NCI-H510A treated with DMSO at 0.1 percent for 48 hours (cell line): ENCODE measurements at places on chromosomes 6 and 20.

DNA sequence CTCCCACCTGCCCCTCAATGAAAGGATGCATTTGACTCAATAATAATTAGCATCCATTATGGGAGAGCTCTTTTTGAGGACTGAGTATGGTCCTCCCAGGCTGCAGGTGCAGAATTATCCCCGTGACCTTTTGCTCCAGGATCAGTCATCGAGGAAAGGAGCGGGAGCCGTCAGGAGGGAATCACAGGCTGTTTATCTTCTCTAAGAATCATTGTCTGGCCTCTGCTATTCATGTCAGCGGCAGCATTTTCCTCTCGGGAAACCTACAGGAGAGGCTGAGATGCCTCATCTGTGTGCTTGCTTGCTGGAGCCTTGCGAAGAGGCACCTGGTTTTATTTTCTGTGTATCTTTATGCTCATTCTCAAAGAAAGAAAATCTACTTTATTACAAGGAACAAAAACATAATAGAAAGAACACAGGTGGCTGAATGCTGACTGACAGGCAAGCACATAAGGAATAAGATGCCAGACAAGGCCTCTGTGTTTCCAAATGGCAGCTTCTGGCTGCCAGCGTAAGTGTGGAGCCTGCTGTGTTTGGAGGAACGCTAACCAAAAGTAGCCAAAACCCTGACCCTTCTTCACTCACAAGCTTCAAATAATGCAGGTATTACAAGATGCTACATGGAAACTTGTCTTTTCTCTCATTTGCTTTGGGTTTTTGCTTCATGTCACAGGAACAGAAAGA is 539.1 kb upstream of the MARCKS start:
- no peak for DNase-seq

- no peak for DNase-seq
These were observed 1.2 kb downstream of the TRDN start for GRCh38 chr6:123635567-123635966.

GRCh38 chr20:308427-309038 is 11.2 kb downstream of the ZCCHC3 start:
- no peak for DNase-seq

DNA sequence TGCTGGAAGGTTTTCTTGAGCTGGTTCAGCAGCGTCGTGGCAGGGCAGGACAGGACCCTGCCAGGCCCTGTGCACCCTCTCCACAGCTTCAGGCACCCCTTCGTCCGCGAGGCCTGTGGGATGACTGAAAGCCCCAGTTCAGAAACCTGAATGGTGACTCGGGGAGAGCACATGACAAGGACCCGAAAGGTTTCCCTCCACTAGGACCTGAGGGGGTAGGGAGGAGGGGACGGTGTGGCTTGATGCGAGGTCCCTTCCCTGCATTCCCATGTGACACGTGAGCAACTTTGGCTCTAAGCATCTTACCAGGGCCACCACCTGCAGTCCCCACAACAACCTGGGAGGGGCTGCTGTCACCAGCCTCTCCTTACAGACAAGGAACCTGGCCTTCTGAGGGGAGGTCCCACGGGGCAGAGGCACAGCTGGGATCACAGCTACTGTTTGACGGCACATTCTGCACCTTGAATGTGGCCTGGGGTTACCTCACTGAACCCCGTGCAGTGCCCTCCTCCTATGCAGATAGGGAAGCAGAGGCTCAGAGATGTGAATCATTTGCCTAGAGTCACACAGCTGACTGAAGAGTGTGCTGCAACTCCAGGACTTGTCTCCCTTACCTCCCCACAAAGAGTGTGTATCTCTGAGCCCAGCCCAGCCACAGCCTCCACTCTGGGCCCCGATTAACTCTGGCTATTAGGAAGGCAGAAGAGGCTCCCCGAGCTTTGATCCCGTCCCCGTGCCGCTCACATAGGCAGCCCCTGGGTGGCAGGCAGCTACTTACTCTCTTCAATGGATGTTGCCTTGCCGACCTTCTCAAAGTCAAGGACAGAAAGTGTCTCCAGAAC is 84.6 kb downstream of the PTPN1 start:
- peak; percentile 21 for DNase-seq

DNA sequence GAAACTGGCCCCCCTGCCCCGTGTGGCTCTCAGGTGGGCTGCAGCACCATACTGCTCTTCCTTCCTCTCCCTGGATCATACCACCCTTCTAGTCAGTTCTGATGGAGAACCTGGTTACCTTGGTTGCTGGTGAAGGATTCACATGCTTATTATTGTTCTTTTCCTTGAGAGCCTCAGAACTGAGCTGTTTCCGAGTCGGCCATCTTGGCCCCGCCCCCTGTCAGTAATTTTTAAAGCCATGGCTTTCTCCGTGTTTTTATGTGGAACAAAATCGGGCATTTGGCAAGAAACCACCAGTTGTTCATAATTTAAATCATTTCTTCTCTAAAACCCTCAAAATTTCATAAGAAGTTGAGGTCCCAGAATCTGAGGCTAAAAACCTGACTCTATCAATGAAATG is 493.8 kb downstream of the NKAIN2 start:
- no peak for DNase-seq

DNA sequence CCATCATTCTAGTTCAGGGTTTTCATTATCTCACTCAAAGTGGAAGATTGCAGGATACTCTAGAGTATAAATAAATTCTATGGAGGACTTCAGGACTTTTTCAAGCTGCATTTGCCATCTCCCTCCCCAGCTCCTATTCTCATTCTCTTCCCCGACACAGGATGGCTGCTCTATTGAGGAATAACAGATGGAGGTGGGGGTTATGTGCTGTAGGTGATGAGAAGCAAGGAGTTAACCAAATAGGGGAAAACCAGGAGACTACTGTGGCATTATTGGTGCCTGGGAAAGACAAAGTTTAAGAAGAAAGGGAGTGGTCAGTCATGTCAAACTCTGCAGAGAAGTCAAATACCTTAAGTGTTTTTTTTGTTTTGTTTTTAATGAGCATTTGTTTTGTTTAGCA is 109.3 kb downstream of the GRIK2 start:
- no peak for DNase-seq

DNA sequence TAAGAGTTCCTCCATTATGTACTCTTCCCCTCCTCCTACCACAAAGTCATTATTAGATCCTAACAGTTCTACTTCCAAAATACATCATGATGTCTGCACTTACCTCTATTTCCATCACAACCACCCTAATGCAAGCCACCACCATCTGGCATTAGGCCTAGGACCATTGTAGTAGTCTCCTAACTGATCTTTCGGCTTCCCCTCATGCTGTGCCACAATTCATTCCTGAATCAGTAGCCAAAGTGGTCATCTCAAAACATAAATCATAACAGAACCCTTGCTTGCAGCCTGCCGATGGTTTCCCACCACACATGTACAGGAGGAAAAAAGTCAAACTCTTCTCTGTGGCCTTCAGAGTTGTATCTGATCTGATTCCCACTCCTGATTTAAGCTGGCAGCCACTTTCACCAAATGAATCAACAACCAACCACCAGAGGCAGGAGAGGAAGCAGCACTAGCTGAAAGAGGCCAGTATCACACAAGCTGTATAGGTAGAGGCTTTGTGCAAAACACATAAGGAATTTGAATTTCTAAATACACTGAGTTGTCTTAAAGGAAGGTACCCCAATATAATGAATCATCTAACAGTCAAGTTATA is 26.1 kb downstream of the FAM184A start:
- DNase-seq: no peak

DNA sequence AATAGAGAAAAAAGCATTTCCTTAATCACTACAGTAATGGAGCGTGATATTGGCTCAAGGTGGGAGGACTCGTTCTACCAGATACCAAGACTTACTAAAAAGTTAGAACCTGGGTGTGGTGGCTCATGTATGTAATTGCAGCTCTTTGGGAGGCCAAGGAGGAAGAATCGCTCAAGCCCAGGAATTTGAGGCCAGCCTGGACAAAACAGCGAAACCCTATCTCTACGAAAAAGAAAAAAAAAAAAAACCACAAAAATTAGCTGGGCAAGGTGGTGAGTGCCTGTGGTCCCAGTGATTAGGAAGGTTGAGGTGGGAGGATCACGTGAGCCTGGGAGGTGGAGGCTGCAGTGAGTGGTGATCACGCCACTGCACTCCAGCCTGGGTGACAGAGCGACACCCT is 24.0 kb upstream of the ATRN start:
- no peak for DNase-seq

DNA sequence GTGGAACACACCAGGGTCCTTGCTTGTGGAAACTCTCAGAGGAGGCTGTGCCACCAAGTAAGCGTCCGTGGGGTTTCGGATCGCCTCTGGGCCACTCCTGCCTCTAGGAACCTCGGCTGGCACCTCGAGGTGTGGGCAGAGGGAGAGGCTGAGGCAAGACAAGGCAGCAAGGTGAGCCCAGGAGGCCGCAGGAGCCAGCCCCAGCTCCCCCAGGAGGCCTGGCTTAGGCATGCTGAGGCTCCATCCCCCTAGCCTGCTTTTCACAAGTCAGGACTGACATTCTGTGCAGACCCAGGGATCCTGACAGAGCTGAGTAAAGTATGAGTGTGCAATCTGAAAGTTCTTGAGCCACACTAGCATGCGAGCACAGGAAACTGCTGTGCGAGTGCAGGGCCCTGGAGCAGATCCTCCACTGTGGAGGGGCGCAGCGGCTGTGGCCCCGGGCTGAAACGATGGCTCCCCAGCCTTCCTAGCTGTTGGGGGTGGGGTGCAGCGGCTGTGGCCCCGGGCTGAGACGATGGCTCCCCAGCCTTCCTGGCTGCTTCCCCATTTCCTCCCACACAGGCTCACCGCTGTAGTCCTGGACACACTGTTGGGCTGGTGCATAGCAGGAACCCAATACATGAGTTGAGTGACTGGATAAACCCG is 75.2 kb upstream of the CD93 start:
- no peak for DNase-seq

- DNase-seq: no peak
These were observed 45.4 kb upstream of the SPTLC3 start for GRCh38 chr20:12963416-12963815.

- no peak for DNase-seq
These were observed 139.7 kb downstream of the SYNDIG1 start for GRCh38 chr20:24608926-24609667.

GRCh38 chr6:147506704-147507114 is 1.8 kb upstream of the SAMD5 start:
- DNase-seq: peak; percentile 36

DNA sequence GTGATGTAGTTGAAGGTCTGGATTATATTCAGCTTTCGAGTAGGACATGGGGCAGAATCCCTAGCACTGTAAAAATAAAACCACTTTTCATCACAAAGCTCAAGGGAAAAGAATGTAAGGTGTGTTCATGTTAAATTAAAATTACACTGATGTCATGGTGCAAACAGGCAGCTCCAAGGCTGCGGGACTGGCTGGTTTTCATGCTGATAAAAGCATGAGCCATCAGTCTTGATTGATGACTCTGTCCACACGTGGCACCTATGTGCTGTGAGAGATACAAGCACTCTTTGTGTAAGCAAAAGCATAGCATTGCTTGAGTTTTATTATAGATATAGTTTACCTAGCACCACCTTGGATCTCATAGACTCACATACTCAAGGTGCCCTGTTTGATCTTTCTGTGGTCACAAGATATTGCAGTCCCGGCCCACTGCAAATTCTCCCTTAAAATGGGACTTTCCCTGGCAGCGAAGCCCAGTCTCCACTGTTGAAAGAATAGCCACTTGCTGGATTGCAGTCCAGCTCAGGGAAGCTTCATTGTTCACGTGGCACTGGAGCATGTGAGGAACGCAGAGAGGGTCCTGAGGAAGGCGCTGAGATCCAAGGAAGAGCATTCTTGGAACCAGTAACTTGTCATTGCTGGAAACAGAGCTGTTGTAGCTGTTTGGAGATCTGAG is 90.6 kb downstream of the TIAM2 start:
- DNase-seq: no peak

DNA sequence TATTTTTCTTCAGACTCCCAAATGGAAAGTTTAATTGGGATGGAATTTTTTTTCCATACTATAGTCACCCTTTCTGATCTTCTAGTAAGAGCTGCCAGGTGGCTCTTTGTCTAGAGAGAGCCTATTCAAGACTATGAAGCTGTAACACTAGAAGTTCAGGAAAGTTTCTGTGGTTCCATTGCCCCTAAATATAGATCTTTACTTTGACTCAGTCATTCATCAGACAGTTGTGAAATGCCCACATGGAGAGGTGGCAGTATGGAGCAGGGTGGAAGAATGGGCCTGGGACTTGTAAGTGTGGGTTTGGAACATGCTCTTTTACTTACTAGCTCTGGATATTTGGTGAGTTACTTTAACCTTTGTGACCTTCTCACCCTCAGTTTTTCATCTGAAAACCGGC is 87.8 kb downstream of the CTNNBL1 start:
- DNase-seq: no peak

GRCh38 chr6:169994739-169995138 is 243.3 kb downstream of the ERMARD start:
- DNase-seq: no peak

DNA sequence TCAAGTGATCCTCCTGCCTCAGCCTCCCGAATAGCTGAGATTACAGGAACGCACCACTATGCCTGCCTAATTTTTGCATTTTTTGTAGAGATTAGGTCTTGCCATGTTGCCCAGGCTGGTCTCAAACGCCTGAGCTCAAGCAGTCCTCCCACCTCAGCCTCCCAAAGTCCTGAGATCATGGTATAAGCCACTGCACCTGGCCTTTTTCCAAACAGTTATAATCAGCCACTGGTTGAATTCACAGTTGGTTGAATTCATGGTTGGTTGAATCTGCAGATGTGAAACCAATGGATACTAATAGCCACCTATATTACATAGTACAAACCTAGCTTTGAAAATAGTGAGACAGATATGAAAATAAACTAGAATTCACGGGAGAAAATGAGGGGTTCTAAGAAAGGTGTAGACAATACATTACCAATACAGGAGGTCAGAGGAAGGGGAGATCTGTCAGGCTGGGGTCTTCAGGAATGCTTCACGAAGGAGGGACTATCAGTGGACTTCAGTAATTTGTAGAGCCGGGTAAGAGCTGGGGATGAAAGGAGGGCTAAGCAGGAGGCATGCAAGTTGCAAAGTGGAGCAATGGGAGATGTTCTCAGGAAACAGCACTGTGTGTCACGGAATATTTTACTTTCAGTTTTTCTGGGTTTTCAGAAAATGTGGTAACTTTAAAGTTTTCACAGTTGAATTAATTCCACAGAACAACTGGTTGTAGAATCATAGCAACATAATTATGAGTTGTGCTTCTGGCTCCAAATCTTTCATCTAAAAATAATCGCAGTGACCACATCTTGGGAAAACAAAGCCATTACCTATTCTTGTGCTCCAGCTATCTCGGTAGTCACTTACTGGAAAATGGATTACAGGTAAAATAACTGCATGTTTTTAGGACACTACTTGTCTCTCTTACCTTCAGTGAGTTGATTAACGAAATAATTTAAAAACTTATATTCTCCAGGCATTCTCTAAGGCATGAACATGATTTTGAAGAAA is 12.9 kb upstream of the CEP85L start:
- DNase-seq: no peak

DNA sequence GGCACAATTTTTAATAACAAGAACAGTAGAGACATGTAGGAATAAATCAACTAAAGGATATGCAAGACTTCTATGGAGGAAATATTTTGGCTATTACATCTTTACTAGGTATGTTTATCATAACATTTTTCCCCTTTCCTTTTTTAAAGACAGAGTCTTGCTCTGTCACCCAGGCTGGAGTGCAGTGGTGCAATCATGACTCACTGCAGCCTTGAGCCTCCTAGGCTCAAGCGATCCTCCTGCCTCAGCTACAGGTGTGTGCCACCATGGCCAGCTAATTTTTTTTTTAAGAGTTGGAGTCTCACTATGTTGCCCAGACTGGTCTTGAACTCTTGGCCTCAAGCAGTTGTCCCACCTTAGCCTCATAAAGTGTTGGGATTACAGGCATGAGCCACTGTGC is 37.0 kb downstream of the AKAP7 start:
- DNase-seq: no peak

GRCh38 chr20:5127859-5128424 is 1.1 kb downstream of the CDS2 start:
- peak; percentile 56 for DNase-seq
